ENCODE measurements at places on chromosomes 2 and 18.

GRCh38 chr2:73969356-73969755 lies 15.4 kb upstream of the TET3 start:
- DNase-seq, result no peak

DNA sequence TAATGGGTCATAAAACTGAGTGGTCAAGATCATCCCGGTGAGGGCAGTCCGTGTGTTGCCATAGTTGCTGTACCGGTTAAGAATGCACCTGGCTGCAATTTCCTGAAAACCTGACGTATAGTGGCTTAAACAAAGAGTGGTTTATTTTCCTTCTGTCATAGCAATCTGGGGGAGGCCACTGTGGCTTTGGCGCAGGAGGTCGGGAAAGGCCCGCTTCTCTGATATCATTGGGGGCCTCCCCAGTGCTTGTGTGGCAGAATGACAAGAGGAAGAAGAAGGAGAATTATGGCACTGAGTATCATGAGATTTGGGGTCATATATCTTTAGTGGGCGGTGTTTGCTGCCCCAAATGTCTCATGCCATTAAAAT lies 4.4 kb downstream of the C2orf92 start:
- DNase-seq, result no peak

DNA sequence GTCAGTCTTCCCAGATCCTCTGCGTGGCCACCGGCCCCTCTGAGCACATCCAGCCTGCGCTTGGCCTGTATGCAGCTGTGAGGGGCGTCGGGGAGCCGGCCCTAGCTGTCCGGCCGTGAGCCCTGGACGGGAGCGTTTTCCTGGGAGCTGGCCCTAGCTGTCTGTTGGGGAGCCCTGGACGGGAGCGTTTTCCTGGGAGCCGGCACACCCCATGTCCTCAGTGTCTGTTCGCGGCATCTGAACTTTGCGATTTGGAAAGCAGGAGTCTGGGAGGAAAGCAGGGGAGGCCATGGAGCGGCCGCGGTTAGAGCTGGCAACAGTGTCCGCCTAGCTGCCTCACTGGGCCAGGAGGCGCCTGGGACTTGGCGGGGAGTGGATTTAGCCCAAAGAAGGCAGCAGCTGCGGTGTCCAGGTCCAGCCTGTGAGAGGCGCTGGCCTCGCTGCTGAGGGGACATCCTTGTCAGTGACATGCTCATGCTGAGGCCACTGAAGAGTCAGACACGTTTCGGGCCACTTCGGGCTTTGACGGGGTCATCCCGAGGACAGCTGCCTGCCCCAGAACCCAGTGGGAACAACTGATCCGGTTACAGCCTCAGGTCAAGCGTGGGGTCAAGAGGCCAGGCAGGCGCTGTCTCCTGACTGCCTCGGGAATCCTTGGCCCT lies 75.8 kb downstream of the KCNG2 start:
- DNase-seq, result no peak

DNA sequence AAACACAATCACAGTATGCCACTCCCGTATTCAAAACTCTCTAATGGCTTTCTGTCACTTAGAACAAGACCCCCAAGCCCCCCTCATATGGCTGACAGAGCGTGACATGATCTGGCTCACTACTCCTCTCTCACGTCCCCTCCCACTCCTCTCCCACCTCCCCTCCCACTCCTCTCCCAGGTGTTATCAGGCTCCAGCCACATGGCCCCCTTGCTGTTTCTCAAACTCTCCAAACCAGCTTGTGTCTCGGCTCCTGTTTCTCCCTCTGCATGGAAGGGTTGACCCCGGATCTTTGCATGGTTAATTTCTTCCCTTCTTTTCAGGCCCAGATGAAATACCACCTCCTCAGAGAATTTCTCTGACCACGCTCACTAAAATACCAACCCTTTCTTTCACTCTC lies 180.8 kb downstream of the SLC8A1 start:
- no peak for DNase-seq

DNA sequence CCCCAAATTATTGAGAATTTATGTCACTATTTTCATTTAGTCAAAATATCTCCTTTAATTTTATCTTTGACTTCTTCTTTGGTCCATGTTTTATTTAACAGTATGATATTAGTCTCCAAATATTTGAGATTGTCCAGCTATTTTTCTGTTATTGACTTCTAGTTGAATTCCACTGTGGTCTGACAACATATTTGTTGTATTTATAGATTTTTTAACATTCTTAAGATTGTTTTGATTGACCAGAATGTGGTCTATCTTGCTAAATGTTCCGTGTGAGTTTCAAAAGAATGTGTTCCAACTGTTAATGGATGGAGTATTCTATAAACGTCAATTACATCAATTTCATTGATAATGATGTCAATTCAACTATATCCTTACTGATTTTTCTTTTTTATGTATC lies 1452.1 kb downstream of the SUCLG1 start:
- DNase-seq, result peak; percentile 46

- DNase-seq, result peak; percentile 85
Measured at GRCh38 chr2:54455563-54456361, at the start of gene SPTBN1. SPTBN1 (plus strand) TSS chr2:54456327; CDS start chr2:54526419, 70,092 bp downstream.

DNA sequence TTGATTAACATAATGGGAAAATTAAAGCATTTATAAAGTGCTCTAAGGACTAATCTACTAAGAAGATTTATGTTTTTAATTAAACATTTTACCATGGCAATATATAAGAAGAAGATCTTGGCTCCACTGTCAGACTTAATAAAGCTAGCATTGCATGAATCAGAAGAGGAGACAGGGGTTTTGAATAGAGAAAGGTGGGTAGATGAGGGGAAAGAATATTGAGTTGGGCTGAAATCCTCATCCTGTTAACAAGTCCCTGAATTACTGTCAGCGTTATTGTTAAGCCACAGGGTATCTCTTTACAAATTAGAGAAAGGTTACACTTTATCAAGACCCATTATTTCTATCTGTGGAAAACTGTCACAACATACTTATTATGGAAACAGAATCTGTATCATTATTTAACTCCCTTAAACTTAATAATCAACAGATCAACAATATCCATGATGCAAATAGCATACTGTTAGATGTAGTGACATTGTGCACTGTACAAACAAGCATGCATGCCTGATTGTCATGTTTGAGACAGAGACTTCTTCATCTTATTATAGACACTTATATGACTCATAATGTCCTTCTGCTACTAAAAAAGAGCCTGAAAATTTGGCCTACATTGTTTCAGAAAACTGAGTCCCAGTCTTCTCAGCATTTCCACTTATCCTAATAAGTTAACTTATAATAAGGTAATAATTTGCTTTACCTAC lies 304.1 kb downstream of the NRXN1 start:
- DNase-seq, result no peak

GRCh38 chr2:10234409-10235094 lies 68.2 kb upstream of the HPCAL1 start:
- no peak for DNase-seq

DNA sequence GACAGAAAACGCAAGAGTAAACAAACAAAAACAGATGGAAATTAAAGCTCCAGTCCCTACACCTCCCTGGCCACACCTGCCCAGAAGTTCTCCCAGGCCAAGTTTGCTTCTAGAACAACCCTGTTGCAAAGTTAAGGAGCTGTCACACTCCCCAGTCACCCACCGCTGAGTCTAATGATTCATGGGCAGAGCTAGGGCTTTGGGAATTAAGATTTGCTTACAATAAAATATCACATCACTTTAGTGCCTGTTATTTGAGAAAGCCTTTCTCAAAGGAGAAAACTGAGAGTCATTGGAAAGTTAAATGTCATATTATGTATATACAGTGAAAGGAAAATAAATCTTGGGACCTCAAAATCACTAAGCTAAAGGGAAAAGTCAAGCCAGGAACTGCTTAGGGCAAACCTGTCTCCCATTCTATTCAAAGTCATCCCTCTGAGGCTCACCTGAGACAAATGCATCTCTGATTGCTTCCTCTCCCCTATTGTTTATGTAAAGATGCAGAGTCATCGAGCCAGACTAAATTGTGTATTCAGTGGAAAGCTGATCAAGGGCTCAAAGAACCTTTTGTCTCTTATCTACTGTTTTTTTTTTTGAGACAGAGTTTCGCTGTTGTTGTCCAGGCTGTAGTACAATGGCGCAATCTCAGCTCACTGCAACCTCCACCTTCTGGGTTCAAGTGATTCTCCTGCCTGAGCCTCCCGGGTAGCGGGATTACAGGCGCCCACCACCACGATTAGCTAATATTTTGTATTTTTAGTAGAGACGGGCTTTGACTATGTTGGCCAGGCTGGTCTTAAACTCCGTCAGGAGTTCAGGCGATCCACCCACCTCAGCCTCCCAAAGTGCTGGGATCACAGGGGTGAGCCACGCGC lies 2.8 kb downstream of the CRYGB start:
- DNase-seq, result no peak

DNA sequence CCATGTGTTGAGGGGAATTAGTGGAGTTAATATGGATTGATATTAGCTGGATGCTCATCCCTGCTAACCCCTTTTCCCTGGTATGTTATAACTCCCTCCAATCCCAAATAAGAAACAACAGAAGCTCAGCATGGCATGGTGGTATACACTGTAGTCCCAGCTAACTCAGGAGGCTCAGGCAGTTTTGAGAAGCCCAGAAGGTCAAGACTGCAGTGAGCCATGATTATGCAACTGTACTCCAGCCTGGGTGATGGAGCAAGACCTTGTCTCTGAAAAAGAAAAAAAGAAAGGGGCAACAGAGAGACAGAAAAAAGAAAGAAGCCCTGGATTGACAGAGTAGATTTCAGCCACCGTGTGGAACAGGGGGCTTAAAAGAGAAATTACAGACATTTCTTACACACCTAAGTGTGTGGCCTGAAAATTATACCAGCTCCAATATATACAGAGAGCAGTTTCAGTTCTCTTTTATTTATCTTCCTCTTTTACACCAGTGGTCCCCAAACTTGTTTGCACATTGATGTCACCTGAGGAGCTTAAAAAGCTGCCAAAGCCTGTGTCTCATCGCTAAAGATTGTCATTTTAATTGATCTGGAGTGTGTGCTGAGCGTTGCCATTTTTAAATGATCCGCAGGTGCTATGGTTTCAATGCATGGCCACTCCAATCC lies 203.6 kb downstream of the UBE2E3 start:
- no peak for DNase-seq

GRCh38 chr2:178320011-178320585 lies 125.8 kb downstream of the OSBPL6 start:
- DNase-seq, result no peak

GRCh38 chr18:58466636-58467205 lies 162.2 kb downstream of the ALPK2 start:
- no peak for DNase-seq

DNA sequence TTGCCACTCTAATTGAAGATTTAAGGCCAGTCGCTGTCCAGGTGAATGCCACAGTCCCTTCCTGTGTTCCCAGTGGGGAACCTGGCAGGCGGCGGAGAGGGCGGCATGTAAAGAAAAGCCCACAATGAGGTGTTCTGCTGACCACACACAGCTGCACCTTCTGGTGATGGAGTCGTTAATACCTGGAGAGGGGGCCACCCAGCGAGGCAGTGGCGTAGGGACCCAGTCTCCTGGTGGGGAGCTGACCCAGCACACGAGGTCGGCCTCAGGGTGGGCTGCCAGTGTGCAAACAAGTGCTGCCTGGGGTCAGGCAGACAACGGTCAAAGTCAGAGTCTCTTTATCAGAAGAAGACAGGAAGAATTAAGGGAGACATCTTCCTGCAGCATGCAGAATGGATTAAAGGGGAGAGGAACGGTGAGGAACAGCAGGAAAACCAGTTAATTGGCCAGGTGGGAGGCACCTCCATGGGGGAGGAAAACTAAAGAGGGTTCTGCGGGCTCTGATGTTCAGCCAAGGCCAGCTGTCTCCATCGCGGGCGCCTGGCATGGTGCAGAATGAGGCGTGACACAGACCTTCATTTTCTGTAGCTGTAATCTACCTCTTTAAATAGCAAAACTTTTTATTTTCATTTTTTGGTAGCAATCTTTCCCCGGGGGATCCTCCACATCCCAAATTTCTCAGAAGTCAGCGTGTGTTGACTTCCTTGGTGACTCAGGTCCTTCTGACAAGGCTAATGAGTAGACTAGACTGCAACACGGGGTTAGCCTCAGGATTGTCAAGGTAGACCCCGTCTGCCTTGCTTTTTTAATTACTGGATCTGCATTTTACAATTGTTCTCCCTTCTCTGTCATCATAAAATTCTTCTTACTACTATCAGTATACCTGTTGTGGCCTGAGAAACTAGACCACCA lies 78.3 kb downstream of the SMAD7 start:
- DNase-seq, result no peak

DNA sequence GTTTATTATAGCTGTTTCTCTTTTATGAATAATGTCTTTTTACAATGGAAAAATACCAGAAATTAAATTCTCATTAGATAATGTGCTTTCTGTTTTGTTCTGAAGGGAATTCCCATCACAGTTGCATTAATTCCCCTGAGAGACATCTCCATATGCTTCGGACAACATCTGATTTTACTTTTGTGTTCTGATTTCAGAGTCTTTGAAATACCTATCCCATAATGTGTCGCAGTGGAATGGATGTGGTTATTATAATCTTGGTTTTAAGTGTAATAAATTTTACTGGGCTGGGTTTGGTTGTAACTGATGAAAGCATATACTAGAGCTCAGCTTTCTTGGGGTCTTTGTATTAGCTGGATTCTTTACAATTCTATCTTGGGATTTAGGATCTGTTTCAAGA lies 12.5 kb downstream of the SPTBN1 start:
- no peak for DNase-seq

DNA sequence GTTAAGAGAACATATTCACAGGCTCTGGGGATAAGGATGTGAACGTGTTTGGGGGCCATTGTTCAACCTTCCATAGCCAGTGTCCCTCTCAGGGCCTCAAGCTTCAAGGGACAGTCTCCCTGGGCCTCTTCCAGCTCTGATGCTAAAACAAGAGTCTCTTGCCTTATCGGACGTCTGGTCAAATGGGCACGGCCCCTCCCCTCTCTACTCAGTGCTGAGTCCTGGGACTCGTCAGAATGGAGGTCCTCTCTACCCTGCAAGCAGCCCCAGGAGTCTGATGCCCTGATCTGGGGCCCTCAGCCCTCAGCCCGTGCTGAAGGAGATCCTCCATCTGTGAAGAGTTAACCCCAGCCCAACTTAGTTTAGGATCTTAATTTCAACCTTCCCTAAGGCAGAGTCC lies 198.2 kb downstream of the ZFP36L2 start:
- DNase-seq, result no peak

DNA sequence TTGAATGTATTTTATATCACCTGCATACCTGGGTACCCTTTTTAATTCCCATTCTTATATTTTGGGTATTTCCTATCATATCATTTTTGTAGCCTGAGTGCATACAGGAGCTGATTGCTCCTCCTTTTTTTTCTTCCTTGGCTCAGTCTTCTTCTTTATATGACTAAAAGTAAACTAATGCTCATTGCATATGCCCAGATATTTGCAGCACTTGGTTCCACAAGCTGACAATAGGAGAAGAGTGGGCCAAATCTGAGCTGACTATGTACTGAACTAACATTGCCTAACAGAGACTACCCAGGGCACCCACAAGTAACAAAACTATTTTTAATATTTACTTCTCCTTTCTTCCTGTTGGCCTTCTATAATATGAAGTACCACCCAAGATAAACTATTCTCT lies 131.7 kb upstream of the SPOPL start:
- no peak for DNase-seq

GRCh38 chr2:159867567-159868361 lies 69.8 kb upstream of the CD302 start:
- DNase-seq, result no peak

DNA sequence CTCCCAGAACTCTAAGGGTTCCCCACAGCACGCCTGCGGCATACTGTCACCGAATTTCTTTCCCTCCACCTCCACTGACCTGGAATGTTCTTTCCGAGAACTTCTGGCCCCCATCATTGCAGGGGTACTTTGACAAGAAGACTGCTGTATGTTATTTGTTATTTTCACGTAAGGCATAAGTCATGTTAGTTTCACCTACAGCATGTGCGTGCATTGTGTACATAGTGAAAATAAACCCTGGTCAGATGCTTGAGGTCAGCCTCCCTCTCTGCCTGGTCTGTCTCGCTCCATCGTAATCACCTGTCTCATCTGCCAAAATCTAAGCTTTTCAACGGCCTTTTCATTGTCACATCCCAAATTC lies 4.1 kb downstream of the ABCG8 start:
- DNase-seq, result no peak

All from HCEC 1CT (cell line).